ENCODE measurements at places on chromosomes 12 and 14.
A peak's percentile ranks its signal among the peaks of the same experiment; 100 is the strongest.

DNA sequence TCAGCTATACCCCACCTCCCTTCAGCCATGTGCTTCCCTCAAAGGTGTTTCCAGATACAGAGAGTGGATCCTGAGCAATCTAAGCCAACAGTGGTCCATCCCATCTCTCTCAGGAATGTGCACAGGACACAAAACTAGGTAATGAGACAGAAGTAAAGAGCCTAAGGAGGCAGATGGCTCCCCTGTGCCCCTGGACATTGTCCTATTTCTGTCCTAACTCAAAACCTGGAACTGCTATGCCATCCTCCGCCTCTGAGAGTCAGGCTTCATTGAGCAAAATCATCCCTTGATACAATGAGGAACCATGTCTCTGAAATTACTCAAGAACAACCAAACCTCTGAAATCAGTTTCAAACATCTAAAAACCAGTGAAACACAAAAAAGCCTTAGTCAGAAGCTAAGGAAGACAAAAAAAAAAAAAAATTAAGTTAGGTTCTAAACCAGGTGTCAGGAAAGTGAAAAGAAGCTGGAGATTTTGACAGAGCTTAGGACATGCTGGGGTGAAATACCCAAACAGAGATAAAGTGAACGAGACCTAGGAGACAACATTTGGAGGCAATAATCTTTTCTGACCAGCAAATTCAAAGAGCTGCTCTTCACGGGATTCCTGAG lies 200.3 kb upstream of the PLEKHG7 start:
- no peak for DNase-seq

GRCh38 chr12:62767946-62768345 lies 167.0 kb downstream of the PPM1H start:
- DNase-seq = no peak

DNA sequence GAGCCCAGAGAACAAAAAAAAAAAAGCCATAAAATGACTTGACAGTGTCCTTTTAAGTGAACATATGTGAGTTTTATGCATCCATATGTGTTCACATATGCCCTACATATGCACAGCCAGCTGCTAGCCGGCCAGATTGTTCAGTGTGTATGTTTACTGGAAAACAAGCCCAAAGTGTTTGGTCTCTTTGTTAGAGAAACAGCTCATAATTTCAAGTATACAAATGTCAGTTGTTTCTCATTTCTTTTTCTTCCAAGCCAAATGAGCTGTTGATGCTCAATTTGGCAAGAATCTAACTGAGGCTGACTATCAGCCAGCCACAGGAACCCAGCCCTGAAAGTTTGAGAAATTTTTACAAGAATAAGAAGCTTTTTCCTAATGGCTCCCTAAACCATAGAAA lies 60.8 kb upstream of the TSPAN8 start:
- no peak for DNase-seq

DNA sequence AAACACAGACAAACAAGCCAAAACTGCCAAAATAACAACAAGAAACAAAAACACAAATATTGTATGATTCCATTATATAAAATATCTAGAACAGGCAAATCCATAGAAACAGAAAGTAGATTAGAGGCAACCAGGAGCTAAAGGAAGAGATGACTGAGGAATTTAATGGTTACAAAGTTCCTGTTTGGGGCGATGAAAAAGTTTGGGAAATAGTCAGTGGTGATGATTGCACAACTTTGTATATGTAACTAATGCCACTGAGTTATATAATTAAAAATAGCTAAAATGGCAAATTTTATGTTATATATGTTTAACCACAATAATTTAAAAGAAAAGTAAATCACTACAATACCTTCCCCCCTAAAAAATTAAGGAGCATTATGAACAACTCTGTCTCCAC lies 24.5 kb downstream of the GNPTAB start:
- no peak for DNase-seq

DNA sequence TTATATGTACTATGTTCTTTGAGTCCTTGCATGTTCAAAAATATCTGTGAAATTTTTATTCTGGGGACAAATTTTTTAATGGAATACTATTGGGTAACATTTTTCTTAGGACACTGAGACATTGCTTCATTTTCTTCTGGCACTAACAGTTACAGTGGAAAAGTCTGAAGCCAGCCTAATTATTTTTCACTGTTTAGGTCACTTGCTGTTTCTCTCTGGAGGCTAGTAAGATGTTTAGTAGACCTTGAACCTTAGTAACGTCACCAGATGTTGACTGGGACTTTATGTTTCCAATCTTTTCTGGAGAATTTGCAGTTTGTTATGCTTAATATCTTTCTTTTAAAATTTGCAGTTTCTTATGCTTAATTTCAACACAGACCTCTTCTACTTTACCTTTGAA lies 12.3 kb upstream of the EPYC start:
- DNase-seq = no peak

DNA sequence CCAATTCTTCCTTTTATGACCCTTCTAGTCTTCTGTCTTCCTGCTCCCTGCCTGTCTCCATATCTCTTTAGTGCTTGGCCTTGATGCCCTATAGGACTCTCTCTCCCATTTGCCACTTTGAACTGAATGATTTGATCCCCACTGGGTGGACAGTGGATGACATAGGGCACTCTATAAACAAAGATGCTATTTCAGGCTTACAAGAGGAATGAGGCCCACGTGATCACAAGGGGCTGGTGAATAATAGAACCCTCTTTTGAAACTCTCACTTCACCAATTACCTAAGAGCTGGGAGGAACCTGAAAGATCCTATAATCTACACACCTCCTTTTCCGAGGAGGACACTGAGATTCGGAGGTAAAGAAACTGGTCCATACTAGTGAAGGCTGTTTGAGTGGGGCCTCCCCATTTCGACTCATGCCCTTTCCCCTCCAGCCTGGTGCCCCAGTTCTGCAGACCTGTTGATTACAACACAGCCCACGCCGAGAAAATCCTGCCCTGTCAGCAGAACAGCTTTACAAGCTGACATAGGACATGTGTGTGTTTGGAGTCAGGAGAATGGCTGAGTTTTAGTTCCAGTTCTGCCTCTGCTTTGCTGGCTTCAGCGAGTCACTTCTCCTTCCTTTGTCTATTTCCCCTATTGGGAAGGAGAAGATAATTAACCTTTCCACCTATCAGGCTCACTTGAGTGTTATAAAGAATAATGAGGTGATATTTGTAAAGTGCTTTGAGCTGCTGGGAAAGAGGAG lies 400.3 kb downstream of the ZFP36L1 start:
- no peak for DNase-seq

DNA sequence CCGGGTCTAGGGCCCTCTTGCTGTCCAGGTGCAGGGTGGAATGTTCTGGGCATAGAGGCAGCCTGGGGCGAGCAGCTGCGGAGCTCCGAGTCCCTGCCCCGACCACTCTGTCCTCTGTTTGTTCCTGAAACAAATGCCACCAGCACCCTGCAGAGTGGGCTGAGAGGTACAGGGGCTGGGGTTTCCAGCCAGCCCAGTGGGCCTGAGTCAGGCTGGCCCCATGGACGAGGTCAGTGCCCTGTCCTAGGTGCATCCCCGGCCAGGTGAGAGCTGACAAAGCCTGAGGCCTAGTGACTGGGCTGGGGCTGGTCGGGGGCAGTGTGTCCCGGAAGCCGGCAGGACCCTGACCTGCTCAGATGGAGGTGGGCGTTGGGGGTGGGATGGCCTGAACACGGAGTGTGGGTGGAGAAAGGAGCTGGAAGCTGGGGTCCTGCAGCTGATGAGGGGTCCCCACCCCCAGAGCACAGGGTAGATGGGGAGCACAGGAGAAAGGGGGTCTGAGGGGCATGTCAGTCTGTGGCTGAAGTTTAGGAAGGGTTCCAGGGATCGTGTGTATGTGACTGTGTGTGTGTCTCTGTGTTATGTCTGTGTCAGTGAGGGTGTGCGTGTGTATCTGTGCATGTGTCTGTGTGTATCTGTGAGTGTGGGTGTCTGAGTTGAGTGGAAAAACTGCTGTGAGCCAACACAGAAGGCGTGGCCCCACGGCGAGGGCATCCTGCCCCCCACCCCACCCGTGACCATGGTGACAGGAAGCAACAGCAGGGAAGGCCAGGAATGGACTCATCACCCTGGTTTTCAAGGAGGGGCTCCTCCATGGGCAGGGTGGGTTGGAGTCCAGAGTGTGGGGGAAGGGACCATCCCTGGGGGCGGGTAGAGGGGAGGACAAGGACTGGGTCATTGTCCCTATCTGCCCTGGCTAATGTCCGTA lies 2.4 kb upstream of the CRIP1 start:
- peak; percentile 66 for DNase-seq

DNA sequence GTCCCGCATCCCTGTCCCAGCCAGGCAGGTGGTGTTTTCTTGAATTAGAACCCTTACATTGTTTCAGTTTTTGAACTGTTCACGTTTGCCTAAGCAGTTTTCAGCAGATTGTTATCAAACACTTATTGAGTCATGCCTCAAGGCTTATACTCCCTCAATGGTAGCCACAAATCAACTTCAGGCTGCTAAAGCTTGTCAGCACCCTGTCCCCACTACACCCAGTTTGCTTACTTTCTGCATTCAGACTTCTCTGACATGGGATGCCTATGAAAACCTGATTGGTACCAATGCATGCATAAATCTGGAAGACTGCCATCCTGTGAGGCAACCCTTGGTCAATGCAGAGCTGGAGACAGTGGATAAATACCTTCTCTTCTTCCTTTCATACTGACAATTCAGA lies 225.4 kb downstream of the BTG1 start:
- no peak for DNase-seq

DNA sequence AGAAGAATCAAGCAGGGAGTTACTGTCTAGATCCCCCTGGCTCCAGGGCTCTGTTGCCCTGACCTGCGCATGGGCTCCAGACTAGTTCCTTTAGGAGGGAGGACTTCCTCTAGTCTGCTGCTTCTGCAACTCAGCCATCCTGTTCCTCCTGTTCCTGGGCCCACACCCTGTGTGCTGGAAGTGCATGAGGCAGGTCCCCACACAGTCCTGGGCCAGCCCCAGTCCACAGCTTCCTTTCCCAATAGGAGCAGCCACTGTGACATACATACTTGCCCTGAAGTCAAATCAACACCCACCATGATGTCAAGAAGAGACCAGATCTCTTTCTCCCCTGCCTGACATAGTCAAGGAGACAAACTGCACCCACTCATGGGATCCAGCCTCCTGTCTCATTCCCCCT lies 1.3 kb downstream of the SDR9C7 start:
- no peak for DNase-seq

GRCh38 chr14:92922155-92922735 lies 705 bp upstream of the CHGA start:
- DNase-seq = no peak

DNA sequence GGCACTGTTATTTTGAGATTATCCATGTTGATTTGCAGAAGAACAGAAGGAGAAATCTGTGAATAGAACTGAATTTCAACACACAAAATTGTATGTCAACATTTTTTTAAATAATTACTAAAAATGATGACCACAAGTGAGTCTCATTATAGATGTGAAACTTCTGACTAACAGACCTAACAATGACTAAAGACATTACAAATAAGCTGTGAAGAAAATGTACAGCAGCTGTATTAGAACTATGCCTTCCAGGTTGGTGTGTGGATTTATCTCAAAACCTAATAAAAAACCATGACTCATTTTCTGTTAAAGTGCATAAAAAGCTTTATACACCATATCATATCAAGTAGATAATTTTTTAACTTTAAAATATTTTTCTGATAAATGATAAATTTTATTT lies 22.5 kb upstream of the FOXG1 start:
- no peak for DNase-seq

DNA sequence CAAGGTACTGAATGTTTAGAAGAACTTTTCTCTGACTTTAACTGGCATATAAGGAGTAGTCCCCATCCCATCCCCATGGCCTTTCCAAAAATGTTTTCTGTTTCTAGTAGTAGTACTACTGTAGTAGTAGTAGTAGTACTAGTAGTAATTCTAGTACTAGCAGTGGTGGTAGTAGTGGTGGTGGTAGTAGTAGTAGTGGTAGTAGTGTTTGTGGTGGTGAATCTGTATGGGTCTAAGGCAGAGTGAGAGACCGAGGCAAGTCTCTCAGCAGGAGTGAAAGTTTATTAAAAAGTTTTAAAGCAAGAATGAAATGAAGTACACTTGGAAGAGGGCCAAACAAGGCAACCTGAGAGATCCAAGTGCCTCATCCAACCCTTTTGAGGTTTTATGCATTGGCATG lies 58.6 kb downstream of the FOXN4 start:
- DNase-seq = no peak

DNA sequence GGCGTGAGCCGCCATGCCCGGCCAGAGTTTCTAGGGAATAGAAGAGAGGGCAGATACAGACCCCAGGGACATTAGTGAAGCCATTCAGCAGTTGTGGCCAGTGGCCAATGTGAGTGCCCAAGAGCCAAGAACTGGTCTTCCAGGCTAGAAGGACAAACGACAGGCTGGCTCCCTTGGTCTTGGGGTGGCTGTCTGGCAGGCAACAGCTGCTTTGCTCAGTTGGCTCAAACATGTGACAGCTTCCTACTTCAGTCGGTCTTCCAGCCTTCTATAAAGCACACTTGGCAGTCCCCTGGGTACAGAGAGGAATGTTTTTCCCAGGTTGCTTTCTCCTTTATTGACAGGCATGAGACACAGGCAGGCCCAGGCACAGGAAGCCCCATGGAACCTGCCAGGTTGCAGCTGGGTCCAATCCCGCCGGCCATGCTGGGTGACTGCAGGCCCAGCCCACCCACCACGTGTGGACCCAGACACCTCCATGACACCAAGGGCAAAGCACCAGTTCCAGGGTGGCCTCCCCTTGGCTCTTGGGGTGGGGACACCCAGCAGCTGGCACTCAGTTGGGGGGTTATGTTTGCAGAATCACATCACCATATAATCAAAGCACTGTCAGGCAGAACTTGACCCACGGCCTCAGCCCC lies 15.4 kb downstream of the CHGA start:
- DNase-seq = no peak

DNA sequence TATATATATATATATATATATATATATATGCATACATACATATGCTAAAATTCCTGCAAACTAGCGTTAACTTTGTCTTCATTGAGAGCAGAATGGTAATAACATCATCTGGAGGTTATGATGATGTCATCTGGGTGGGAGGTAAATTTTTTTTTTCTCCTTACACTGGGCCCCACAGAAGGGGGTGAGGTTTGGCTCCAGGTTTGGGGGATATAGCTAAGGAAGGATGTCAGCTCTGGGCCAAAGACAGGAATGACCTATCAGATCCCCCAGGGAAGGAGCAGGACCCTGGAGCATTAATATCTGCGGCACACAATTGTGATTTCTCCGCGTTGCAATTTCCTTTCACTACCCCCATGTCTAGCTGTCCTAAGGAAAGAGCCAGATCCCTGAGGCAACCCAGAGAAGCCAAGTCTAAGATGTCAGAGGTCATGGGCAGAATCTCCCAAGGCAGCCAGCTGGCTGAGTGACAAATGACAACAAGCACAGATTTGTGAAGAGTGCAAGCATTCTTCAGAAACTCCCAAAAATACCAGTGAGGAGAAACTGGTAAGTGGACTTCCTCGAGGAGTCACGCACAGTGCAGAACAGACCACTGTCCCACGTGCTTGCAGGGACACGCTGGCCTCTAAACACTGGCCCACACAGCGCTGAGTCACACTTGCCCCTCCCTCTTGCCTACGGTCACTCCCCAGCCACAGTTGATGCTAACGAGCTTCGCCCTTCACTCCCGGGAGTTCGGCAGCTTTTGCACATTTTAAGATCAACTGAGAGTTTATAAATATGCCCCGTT lies 9.9 kb downstream of the UBC start:
- no peak for DNase-seq

GRCh38 chr14:36675581-36675980 lies 13.9 kb downstream of the PAX9 start:
- no peak for DNase-seq

Data from stimulated activated CD4-positive, alpha-beta T cell treated with anti-CD3 and anti-CD28 coated beads, Interleukin-2, amount 100 ng/mL, for 4 hours (primary cell).